ENCODE measurements at places on chromosomes 12 and 14.

- no peak for DNase-seq
These were observed 185.3 kb upstream of the BCL2L14 start for GRCh38 chr12:11885261-11886038.

DNA sequence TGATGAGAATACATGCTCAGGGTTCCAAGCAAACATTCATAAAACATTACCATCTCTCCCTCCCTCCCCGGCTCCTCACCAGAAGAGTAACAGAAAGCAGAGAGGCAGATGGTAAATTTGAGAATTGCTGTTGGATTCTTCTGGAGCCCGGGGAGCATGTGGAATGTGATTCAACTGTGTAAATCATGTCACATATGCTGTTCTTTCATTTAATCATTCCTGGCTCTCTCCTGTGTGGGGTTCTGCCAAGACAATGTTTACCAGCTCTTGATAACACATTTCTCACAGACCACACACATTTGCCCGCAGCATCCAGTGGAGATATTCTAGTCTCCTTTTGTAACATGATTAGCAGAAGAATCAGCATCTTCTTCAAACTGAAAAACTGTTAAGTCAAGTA, 23.4 kb upstream of the NR2C1 start:
- DNase-seq = no peak

GRCh38 chr14:65704437-65704836, 291.9 kb downstream of the FUT8 start:
- no peak for DNase-seq

- DNase-seq = peak; percentile 52
These were observed 75.2 kb downstream of the PRIMA1 start for GRCh38 chr14:93712838-93713724.

DNA sequence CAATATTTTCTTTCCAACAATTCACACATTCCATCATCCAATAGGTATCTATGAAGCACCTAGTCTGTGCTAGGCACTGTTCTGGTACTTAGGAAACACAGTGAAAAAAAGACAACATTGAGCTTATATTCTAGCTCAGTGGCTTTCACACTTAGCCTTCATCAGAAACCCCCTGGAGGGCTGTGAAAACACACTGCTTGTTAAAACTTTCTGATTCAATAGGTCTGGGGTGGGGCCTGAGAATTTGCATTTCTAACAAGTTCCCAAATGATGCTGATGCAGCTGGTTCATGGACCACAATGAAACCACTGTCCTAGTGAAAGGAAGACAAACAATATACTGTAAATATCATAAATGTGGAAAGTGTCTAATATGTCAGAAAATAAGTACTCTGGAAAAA, 5.9 kb downstream of the VTI1B start:
- no peak for DNase-seq

GRCh38 chr14:89803542-89803941, 151.0 kb downstream of the EFCAB11 start:
- no peak for DNase-seq

DNA sequence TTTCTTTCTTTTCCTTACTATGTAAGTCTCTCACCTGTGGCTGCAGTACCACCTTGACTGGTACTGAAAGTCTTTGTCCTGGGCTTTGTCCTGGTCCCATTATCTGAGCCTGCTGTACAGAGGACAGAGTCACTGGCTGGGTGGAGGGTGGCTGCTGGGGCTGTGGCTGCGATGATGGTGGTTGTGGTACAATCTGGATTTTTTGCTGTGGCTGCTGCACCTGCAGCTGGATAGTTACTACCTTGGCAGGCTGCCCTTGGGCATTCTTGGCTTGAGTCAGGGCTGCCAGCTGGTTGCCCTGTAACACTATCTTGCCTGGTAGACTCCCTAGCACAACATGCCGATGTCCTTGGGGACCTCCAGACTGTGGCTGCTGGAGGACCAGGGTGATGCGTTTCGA, 27.0 kb downstream of the CHD8 start:
- no peak for DNase-seq

GRCh38 chr12:49349266-49349665, 2.6 kb downstream of the DNAJC22 start:
- DNase-seq = no peak

DNA sequence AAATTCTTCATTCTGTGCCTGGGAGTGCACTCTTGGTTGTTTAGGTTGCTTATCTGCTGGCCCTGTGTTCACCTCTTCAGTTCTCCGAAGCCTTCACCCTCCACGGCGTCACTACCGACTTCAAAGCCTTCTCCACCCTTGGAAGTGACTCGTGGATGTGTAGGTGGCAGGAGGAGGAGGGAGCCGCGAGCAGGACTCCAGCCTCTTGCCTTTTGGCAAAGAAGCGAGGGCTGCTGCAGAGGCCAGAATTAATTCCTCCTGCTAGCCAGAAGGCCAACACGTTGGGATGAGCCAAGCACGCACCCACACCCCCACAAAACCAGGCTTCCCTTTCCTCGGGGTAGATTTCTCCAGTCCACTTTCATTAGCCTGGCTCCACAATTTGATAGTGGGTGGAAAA, 86.5 kb downstream of the TBX5 start:
- no peak for DNase-seq

DNA sequence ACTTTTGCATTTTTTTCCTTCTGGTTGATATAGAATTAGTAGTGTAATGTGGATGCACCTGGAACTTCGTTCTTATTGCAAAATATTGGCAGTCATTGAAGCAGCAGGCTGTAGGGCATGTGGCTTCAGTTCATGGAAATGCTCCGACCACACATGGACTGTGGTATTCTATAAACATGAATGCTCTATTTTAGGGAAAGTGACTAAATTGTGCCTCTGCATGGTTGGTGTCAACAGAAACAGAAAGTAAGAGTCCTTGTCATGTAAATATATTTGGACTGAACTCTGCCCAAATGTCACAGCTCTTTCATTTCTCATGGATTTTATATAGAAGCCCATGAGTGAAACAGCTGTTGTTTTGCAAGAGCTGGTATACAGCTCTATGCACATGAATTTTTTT, 917.0 kb downstream of the LRFN5 start:
- no peak for DNase-seq

DNA sequence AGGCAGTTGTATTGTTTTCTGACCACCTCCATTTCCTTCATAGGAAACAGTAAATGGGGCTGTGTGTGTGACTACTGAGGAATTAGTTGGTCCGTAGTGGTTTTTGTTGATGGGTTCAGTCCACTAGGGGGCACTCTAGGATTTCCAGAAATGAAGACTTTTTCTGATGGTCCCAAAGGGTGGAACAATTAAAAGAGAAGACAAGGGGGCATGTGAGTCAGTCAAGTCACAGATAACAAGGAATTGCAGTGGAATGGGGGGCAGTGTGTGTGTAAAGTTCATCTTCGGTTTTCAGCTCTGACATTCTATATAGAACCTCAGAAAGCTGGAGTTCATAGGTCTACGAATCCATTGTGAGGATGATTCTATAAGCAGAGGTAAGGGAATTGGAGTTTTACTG, 186.6 kb upstream of the OR4E1 start:
- no peak for DNase-seq

DNA sequence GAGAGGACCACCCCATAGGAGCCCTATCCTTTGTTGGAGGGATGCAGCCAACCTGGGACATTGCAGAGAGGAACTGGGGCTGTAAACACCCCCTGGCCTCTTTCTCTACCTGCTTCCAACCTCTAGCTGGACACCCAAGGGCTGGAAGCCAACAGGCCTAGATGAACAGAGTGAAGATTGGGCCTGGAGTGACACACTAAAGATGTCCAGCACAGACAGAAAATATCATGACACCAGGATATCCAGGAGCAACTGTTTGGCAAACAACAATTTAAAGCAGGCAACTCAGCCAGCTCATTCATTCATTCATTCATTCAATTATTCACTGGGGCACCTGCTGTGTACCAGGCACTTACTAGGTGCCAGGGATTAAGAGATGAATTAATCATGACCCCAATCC, 125.0 kb upstream of the NCOR2 start:
- DNase-seq = no peak
